ENCODE measurements at places on chromosomes 2 and 18.
A peak's percentile ranks its signal among the peaks of the same experiment; 100 is the strongest.

DNA sequence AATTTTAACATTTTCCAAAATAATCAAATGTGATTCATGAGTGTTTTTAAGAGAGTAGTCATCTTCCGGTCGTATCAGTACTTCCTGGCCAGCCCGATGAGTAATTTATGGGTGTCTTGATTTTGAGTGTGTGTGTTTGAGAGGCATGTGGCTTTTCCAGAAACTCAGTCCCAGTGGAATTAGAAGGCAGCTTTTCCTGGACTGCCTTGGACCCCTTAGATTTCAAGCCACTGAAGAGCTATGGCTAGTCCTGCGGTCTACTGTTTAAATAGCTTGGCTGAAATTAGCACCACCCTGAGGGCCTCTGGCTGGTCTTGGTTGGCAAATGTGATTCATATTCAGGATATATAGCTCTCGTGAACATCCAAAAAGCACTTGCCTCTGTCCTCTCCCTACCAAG lies 59.4 kb downstream of the HK2 start:
- no peak for DNase-seq

DNA sequence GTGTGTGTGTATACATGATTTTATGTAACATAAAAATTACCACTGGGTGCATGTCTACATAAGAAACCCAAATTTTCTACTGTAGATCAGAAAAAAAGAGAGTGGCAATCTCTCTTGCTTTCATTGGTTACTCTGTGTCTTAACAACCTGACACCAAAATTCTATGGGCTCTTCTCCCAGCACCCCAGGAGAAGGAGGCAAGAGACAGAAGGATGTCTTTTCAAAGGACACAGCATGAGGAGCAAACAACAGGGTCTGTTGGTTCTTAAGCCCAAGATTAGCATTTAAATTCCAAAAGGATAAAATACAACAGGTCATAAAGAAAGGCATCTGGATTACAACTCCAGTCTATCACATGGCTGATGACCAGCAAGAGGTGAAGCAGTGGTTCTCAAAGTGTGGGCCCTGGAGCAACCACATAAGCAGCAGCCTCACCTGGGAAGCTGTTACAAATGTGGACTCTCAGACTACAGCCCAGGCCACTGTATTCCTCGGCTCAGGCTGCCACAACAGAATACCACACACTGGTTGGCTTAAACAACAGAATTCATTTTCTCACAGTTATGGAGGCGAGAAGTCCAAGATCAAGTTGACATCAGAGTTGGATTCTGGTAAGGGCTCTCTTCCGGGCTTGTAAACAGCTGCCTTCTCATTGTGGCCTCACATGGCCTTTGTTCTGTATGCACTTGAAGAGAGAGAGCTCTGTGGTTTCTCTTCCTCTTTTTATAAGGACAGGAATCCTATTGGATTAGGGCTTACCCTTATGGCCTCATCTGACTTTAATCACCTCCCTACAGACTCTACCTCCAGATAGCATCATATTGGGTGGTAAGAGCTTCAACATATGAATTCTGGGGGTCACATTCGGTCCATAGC lies 79.8 kb upstream of the RNF152 start:
- DNase-seq, result no peak

DNA sequence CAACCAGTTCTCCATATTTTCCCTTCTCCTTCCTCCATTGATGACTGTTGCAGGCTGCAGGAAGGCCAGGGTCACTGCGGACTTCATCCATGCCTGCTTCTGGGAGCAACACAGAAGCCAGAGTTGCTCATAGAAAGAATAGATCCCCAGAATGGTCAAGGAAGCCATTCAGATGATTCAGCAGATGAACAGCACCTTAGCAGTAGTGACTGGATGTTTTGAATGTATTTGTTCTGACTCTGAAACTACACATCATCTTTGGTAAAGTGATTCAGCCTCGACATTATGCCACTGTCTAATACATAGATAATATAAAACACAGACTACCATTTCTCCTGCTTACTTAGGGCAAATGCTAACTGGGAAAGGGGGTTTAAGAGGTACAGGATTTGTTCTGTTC lies 411.6 kb downstream of the RND3 start:
- no peak for DNase-seq

DNA sequence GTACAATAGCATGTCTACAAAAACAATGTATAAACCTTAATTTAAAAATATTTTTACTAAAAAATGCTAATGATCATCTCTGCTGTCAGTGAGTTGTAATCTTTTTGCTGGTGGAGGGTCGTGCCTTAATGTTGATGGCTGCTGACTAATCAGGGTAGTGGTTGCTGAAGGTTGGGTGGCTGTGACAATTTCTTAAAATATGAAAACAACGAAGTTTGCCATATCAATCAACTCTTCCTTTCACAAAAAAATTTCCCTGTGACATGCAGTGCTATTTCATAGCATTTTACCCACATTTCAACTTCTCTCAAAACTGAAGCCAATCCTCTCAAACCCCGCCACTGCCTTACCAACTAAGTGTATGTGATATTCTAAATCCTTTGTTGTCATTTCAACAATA lies 112.4 kb downstream of the OLA1 start:
- DNase-seq, result no peak

DNA sequence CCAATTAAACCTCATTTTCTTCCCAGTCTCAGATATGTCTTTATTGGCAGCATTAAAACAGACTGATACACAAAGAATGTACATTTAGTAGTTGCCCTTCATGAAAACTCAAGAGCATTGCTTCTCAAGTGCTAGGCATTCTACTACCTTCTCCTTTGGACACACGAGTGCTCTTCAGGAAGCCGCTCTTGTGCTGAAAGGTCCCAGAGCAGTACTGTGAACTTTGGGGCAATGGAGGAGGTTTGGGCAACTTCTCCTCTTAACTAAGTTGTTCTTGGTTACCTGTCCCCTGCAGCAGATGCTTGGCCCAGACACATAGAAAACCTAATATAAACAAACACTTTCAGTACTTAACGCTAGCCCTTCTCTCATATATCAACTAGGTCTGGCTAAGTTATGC lies 362.8 kb downstream of the DPP10 start:
- no peak for DNase-seq

GRCh38 chr2:45170191-45171135 lies 161.2 kb upstream of the SIX2 start:
- no peak for DNase-seq

- no peak for DNase-seq
These were observed 14.0 kb downstream of the ANXA4 start for GRCh38 chr2:69755862-69756467.

DNA sequence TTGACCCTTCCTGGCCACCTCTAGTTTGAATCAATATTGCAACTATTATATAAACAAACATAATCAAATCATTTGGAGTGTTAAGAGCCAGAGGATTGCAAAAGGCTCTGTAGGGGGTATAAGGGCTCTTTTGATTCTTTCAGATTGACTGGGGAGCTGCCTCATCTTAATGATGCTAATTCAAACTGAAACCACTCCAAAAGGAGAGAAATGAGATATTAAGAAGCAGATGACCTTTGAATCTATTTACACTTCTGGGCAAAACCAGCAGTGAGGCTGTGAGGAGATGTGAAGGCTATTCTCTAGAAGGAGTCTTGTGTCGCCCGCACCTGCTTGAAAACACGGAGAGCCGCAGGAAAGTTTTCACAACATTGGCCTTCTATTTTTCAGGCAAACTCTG lies 311.2 kb upstream of the CRIM1 start:
- no peak for DNase-seq

GRCh38 chr2:229090225-229090624 lies 180.9 kb downstream of the PID1 start:
- no peak for DNase-seq

GRCh38 chr2:44753552-44754285 lies 187.8 kb upstream of the SIX3 start:
- no peak for DNase-seq

- DNase-seq, result peak; percentile 52
These were observed 96.3 kb downstream of the FAM210A start for GRCh38 chr18:13629841-13630715.

Measured in NCI-H2081 (cell line).